ENCODE measurements at places on chromosomes 3 and 15.

- no peak for DNase-seq
These were observed 119.4 kb downstream of the GADL1 start for GRCh38 chr3:30775040-30775439.

DNA sequence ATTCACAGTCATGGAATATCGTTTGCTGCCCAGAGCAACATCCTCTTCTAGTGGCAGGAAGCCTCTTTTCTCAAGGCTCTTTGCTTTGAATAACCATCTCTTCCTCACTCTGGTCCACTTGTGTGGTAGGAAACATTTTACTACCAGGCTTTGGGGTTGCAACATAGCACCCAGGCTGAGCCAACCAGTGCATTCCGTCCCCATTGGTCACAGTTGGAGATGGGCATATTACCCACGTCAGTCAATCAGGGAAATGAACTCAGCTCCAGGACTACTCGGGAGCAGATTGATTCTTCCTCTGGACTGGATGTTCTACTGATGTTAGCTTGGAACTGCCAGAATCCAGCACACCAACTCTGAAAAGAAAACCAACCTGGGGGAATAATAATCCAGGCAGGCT lies 4.2 kb upstream of the PEX5L start:
- DNase-seq = no peak

GRCh38 chr3:43073116-43073835 lies 32.6 kb downstream of the POMGNT2 start:
- DNase-seq = no peak

- DNase-seq = no peak
These were observed 106.3 kb upstream of the ANKRD28 start for GRCh38 chr3:15903759-15904720.

GRCh38 chr3:51622868-51623267 lies 48.2 kb upstream of the TEX264 start:
- DNase-seq = no peak

GRCh38 chr15:86136861-86137260 lies 57.2 kb downstream of the AGBL1 start:
- DNase-seq = no peak

DNA sequence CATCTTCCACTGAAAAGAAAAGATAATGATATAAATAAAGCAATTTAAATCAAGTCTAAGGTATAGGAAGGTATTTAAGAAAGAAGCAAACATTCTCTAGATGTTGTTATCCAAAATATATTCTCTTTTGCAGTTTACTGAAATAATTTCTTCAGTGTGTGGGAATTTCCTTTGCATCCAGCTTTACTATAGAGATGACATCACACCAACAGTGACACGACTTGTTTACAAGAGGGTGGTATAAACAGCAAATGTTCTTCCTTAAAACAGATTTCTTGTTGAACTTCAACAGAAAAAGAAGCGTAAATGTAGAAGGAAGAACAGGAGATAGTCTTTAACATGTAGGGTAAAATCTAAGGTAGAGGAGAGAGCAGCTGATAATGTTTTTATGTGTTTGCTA lies 202.5 kb downstream of the ROBO2 start:
- no peak for DNase-seq

GRCh38 chr3:26840272-26840870 lies 217.8 kb downstream of the LRRC3B start:
- no peak for DNase-seq

DNA sequence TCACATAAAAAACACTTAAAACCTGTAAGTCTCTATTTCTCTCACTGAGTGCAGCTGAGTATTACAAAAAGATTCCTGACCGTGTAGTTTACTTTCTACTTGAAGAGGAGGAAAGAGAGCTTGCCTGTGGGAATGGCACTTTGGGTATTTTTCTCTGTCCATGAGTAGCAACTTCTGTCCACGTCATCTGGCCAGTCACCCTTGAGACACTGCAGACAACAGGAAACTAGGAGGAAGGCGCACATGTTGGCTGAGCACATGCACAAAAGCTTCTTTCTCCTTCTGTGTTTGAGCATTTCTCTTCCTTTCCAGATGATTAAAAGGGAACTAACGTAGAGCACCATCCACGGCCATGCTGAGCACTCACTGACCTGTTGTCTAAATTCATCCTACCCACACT lies 19.7 kb downstream of the STARD5 start:
- DNase-seq = no peak

GRCh38 chr15:29942143-29942542 lies 119.9 kb upstream of the TJP1 start:
- DNase-seq = no peak

DNA sequence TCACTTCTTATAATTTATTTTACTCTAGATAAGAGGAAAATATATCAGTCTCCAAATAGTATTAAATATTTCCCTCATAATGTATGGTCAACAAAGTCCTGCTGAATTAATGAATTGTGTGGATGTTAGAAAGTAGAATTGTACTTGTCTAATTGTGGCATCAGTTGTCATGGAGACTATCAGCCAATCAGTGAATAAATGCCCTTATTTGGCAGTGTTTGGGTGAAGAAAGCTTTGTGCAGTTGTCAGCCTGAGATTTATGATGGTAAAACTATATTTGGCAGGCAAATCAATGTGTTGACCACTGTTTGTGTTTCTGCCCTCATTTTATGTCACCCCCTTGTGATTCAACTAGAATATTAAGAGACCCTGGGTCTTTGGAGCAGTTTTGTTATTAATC lies 293.6 kb upstream of the MDFIC2 start:
- no peak for DNase-seq

DNA sequence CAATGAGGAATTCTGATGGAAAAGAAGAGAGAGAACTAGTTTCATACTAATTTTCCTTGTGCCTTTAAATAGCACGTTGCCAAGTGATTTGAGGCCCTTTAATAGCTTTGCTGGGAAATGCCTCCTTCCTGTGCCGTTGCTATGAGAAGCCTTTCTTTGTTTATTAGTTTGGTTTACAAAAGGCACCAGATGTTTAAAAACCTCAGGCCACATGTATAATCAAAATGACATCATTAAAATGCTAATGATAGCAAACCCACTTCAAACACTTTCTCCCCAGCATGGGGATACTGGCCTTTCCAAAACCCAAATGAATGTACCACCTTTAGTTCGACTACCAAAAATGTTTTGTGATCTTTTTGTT lies 50.0 kb upstream of the TBC1D23 start:
- DNase-seq = no peak

DNA sequence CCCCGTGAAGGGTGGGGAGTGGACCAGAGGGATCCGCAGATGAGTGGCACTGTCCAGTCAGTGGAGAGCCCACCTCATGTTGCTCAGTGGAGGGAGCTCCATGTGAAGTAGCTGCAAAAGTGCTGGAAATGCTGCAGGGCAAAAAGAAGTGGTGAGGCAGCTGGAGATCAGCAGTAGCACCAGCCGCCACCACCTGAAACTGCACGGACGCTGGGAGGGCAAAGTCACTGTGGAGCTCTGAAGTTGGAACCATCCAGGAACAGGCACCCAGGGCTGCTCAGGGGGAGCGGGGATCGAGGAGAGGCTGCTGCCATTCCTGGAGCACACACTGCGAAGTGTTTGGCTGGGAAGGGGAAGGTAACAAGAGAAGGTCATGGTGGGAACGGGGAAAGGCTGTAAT lies 6.4 kb upstream of the ALDH1L1 start:
- DNase-seq = no peak

DNA sequence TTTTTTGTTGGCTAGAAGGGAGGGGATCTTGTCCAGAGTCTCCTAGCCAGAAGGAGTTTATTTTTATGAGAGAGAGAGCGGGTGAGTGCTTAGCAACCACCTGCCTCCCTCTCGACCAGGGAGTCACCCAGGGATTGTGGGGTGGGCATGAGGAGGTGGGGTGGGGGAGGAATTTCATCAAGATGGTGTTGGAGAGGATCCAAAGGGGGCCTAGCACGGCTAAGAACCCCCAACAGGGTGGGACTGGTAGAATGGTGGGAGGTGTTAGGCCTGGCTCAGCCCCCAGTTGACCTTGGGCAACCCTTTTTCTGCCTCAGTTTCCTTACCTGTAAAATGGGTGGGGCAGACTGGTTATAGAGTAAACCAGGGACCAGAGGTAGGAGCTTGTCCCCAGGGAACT lies 1.8 kb downstream of the SLC6A6 start:
- DNase-seq = no peak

DNA sequence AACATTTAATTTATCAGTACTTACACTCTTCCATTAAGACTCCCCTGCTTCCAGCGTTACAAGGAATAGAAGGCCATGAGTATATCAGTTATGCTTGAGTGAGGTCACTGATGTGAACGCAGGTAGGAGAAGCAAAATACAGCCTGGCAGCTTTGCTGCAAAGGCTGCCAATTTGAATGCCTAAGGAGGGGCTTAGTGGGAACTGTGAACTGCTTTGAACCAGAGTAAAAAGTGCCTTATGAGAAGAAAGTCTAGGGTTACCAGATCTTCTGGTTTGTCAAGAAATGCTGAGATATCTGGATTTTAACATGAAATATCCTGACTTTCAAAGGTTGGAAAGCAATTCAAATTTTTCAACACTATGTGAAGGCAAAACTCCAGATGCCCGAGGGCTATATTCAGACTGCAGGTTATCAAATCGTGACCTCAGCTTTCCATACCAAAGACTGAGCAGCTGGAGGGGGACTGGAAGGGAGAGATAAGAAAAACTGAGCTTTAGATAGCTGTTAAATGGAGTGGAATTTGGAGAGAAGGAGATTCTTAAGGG lies 446.3 kb upstream of the NECTIN3 start:
- no peak for DNase-seq

- DNase-seq = no peak
These were observed 39.6 kb downstream of the DAPK2 start for GRCh38 chr15:64006642-64007041.

DNA sequence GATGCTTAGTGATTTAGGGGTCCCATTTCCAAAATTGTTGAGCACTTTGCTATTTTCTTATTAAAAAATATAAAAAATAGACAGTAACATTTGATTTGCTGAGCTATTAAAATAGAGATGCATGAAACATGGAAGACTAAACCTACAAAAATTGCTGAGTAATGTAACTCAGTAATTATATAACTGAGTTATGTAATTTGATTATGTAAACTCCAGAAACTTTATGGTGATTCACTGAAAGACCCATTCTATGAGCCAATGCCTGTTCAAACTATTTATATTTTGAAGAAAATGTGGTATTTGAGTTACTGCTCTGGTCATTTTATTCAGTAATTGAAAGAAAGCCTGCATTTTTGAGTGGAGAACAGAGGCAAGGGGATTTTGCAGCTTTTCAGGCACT lies 1221.5 kb upstream of the ALCAM start:
- DNase-seq = no peak

DNA sequence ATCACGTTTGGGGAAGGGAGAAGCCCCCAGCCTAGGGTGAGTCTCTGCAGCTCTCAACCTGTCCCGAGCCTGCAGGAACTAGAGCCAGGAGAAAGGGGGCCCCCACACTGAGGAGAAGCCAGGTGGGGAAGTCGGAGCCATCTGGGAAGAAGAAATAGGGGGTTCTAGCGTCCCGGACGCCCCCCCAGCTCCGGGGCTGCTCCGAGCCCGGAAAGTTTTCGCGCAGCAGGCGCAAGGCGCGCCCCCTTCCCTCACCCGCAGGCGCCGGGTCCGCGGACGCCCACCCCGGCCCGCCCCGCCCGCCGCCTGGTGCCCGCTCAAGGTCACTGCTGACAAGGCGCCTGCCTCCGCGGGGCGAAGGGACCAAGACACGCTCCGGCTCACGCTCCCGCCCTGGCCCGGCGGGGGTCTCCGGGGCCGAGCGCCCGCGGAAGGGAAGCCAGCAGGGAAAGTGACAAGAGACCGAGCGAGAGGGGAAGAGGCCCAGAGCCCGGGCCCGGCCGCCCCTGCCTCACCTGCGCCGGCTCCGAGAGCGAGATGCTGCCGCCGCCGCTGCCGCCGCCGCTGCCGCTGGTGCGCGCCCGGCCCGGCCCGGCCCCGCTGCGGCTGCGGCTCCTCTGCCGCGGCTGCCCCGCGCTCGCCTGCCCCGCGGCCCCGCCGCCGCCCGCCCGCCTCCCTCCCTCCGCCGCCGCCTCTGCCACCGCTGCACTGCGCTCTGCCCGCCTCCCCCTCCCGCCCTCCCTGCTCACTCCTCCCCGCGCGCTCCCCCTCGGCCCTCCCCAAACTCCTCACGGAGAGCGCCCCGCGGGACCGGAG lies 108.4 kb upstream of the SLC6A11 start:
- DNase-seq = no peak

DNA sequence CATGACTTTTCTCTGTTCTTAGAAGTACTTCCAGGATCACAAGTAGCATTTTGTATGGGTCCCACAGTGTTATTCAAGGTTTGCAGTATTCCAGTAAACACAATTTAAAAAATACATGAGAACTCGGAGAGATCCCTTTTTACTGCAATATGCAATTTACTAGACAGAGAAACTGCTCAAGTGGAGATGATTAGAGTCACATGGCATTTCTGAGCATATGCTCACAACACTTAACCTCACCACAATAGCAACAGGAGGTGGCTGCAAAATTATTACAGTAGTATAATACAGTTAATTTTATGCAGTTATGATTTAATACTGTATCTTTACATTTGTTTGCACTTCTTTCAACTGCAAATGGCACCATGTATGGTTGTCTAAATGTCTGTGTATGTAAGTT lies 87.5 kb downstream of the PIK3CB start:
- DNase-seq = no peak
